ENCODE measurements at places on chromosomes 3 and 15.
A peak's percentile ranks its signal among the peaks of the same experiment; 100 is the strongest.

DNA sequence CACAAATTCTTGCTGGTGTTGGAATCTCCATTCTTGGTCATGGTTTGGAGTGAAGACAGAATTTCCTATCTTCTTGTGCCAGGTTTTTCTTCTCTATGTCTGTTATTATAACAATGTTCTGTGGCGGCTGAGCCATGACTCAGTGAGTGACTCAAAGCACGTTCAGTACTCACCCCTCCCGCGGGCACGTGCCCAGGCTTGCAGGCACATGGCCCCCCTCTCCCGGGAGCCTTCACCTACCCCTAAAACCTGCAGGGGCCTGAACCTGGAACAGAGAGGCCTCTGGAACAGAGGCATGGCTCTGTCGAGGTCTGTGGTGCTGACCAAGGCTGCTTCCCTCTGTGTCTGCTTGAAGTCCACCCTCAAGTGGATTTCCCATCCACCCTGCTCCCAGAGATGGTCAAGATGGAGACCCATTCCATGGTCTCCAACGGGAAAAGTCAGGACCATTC lies 27.6 kb downstream of the PLXNB1 start:
- no peak for DNase-seq

GRCh38 chr3:173037840-173038483 lies 103.1 kb downstream of the SPATA16 start:
- DNase-seq, result no peak

GRCh38 chr3:16503191-16503776 lies 10.2 kb downstream of the RFTN1 start:
- no peak for DNase-seq

- DNase-seq, result no peak
These were observed 22.1 kb downstream of the ZNF621 start for GRCh38 chr3:40546816-40547215.

- DNase-seq, result no peak
These were observed 62.0 kb downstream of the TTBK2 start for GRCh38 chr15:42858540-42858939.

DNA sequence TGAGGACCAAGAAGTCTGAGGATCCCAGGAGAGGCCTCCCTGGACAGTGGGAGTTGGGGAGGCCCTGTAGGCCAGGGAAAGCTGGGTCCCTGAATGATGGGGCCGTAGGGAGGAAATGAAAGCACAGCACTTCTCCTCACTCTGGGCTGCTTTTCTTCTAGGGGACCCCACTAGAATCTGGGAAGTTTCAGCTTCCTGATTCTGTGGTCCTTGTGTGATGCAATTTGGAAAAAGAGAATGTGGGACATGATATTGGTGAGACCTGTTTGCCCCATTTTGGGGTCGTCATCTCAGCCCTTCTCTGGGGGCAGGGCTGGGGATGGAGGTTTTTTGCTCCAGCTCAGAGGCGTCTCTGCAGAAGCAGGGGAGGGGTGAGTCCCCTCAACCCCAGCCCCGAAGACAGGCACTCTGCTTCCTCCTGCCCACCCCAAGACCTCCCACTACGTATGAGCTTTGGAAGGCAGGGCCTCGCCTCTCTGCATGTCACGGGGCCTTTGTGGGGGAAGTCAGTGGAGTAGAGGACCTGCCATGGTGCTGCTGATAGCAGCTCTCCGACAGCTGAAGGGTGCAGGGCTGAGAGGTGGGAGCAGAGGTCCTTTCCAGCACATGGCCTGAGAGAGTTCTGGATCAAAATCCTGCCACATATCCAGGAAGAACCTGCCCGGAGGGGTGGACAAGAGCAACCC lies 1.5 kb upstream of the SNX22 start:
- DNase-seq, result no peak

DNA sequence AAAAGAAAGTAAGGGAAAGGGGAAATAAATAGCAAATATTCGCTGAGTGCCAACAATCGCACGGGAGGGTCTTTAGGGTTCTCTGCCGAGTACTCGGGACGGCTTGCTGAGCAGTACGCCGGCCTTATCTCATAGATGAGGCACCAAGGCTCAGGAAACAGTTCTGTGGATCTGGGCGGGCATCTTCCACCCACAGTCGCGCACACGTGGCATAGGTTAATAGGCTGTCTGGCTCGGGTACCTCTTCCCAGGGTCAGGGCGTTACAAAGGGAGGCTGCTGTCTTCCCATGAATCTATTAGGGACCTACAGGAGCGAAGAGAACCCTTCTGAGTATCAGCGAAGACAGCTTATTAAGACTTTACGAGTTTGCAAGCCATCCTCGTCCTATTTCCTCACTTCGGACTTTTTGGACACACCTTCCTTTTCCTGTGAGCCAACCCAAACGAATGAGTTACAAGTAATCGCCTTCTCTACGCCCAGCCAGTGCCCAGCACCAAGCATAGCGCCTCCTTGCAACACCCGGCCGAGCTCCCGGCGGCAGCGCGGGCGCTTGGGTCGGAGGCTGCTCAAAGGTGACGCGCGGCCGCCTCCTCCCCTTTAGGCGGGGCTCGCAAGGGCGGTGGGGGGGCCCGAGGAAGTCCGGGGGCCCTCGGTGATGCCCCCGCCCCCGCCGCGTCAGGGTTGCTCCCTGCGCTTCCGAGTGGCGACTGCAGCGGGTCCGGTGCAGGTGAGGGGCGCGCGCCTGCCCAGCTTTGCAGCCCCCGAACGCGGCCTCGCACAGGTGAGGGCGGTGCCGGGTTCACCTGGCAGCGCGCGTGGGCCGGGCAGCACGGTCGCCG lies at the start of gene MCTP2:
TSS of gene MCTP2 (plus strand) at position 679 of the 840 bp plus-strand sequence. CDS start 66,705 bp downstream, outside the sequence.
- DNase-seq, result no peak

DNA sequence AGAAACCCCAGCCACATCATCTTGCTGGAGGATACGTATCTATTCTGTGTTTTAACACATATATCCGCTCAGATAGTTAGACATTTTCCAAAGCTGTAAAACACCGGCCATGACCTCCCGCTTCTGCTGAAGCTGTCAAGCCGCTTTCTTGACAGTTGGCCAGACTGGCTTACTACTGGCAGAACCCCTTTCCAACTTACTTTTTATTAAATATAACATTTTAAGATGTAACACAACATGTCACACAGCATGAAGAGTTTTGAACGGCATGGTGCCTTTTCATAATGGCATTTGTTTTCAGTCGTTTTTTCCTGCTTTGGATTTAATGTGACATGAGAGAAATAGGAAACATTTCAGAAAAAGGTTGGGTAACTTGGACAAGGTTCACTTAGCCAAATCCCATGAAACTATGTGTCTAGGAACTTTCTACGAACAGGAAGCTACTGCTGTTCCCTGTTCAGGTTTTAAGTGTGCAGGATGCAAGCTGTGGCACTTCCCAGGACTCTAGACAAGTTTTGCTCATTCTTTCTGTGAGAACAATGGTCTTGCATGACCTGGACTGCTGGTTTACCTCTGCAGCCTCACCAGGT lies 281.4 kb downstream of the THSD4 start:
- DNase-seq, result no peak

DNA sequence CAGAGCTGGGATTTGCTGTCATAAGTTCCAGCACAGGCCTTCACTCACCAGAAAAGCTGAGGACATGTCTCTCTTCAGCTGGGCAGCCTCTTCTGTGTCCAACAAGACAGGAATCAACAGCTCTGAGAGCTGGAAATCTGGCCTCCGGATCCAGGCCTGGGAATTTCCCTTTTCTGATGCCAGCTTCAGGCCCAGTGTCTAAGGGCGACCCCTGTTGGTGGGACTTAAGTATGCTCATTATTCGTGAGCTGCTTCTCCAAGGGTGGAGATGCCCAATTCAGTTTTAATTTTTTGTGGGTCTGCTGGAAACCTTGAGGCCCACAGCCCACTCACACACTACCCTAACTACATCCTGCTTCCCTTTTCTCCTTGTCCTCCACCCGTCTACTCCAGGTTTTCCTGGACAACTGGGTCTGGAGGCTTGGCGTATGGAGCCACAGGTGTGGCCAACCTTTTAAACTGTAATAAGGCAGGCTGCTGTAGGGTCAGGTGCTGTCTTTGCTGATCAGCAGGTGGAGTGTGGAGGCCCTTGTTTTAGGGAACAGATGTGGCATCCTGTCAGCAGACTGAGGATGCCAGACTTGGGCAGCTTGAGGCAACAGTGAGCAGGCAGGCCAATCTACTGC lies 2.6 kb upstream of the CEMIP start:
- DNase-seq, result peak; percentile 48

DNA sequence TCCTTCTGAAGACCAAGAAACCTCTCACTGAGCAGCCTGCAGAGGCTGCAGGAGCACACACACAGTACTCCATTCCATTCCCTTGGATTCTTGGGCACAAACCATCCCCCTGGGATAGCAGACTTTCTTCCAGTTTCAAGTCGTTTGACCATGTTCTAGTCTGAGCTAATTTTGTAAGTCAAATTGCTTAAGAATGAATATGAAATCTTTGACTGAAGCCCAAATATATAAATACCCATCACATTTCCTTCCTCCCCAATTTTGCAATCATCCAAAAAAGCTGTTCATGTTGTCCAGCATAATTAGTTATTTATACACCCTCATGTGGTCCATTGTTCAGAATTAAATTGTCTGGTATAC lies 231.2 kb upstream of the TPRG1 start:
- no peak for DNase-seq

DNA sequence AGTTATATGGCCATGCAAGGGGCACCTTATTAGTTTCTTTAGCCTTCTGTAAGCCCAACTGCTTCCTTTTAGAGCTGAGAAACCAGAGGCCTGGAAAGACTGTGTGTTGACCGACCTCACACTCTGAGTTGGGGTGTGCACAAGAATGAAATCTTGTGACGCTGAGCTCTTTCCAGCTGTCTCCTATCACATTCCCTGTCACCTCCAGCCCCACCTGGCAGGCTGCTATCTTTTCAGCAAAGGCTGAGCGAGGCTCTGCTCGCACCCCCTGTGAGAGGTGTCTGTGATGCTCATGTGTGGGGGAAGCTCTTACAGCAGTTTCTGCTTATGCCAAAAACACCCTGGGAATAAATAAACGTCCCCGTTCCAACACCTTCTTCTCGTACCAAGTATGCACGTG lies 27.0 kb upstream of the LPP start:
- DNase-seq, result no peak

DNA sequence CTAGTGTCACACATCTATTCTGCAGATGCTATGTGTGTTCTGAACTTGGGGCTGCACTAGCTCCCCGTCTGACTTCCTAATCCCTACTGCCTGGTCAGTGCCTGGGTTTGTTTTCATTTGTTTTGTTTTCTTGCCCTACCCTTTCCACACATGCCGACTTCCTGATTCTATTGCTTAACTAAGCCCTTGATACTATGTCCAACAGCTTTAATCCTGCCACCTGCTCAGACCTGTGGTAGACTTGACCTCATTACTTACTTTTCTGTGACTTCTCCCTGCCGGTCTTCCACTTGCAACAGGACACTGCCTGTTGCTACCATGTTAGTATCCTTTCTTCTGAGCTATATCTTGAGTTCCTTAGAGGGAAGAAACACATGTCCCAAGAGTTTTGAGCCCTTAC lies 39.3 kb upstream of the CEMIP start:
- no peak for DNase-seq

DNA sequence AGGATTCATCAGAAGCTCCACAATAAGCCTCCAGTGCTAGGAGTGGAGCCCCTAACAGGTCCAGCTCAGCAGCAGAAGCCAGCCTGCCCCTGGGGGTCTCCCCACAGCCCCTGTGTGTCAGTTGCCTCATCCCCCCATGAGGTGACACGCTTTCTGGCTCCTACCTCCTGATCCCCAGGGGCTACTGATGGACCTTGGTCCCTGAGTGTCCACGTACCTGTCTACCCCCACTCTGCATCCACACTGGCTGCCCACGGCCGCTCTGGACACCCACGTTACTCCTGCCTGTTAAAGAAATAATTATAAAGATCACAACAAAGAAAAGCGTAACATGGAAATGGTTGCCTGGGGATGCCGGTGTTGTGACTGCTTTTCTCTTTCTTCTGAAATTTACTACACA lies 143.1 kb downstream of the CHSY1 start:
- no peak for DNase-seq

GRCh38 chr3:13841141-13841540 lies 38.7 kb downstream of the WNT7A start:
- DNase-seq, result no peak

DNA sequence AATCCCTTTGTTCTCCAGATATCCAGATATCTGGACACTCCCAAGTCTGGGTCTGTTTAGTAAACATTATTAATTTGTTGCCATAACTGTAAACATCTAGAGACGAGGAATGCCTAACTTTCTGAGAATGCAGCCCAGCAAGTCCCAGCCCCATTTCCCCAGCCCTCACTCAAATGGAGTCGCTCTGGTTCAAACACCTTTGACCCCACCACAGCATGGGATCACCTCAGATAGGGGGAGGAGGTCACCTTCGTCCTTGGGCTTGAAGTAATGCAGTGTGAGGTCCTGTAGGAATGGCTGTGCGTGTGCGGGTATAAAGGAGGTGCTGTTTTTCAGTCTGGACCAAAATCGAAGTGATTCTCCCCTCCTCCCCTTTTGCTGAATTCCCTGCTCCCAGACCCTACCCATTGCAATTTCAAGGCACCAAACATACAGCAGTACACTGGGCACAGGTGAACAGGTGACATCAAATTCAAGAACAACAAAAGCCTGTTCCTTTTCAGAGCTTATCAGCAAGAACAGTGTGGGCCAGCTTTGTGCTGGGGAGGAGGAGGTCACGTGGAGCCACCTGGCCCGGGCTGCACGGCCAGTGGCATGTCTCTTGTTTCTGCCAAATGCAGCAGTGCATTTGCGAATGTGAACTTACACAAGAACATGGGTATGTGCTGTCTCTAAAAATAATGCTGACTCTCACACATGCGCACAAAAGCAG lies 57.5 kb upstream of the TRPM1 start:
- no peak for DNase-seq

DNA sequence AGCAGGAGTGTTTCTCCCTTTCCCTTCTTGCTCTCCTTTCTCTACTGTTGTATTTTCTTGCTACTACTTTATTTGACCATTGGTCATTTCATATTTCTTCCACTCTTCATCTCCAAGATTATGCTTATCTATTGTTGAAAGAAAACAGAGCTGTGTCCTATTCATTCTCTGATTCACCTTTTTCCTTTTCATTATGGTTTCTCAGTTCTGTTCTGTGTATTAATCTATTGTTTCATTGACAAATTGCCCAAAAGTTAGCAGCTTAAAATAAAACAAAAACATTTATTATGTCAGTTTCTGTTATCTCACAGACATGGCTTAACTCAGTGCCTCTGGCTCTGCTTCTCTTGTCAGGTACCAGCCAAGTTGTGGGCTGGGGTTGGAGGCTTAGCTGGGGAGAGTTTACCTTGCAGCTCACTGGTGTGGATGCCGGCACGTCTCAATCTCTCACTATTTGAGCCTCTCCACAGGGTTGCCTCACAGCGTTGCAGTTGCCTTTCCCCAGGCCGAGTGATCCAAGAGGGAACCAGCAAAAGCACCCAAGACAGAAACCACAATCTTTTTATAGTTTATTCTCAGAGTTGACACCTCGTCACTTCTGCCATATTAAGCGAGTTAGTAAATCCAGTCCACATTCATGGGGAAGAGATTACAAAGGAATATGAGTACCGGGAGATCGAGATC lies 36.9 kb upstream of the FILIP1L start:
- no peak for DNase-seq

Data from GM12892 (cell line).